ENCODE measurements at places on chromosomes 4 and X. TPM values are rescaled to one million over a fixed set of nuclear protein-coding genes. Genes with fewer than 3 reads are reported as not detected.

DNA sequence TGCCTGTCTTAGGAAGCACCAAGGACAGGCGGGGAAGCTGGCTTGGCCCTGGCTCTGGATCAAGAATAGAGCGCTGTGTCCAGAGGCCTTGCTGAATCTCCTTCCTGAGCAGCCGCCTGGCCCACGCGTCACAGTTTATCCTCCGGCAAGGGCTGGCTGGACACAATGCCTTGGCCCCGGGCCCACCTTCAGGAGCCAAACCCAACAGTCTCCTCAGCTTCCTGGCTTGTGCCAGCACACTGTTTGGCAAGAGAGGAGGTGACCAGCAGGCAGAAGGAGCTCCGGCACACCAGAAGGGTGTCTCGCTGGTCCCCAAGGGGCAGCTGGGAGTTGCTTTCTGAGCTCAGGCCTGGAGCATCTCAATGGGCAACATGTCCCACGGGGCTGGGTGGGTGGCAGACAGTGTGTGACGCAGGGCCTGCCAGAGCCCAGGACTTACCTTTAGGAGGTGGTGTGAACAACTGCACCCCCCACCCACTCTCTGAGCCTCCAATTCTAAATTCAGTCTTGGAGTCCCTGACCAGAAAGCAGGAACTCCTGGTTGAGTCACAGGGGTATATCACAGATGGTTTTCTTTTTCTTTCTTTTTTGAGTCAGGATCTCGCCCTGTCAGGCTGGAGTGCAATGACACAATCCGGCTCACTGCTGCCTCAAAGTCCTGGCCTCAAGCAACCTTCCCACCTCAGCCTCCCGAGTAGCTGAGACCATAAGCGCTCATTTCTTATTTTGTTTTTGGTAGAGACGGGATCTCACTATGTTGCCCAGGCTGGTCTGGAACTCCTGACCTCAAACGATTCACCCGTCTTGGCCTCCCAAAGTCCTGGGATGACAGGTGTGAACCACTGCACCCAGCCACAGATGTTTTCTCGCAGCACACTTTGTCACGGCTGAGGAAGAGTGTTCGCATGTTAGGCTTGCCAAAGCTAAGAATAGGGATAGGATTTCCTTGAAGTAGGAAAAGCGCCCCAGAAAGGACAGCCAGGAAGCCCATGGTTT, 361.2 kb downstream of the BCOR start:
- DNase-seq: peak; percentile 53

DNA sequence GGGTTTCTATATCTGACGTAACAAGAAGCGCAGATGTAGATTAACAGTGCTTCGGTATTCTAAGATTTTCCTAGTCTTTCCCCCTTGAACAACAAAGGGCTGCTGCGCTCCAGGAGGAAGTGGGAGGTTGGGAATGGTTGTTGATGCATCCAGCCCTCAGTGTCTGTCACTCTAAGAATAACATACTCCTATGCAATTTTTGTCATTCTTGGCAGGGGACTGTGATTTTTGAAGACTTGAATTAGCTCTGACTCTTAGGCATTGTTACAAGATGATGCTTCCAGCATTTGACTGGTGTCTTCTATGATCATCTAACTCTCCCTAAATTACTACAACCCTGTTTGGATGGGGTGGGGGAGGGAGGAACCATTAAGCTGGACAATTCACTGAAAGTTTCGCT, 394.2 kb downstream of the ARHGAP24 start:
- no peak for DNase-seq

GRCh38 chr4:122456231-122457116, at the start of gene IL2:
IL2 (minus strand) TSS chr4:122456725; CDS start chr4:122456440, 285 bp downstream.
- DNase-seq: no peak

DNA sequence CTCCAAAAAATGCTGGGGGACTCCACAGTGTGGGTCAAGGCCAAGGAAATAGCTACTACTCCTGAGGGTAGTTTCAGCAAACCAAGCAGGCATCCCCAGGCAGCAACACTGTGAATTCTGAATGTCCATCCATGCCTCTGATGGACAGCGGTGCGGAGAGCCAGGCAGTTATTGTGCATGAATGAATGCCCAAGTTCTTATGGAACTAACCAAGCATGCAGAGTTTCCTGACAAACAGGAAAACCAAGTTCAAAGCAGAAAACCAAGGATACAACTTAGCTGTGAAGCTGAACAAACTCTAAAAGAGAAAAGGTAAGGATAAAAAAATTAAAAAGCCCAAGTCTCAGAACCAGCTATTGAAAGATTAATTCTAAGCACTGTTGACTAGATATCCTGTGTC, 642.6 kb upstream of the HS3ST1 start:
- DNase-seq: no peak

- DNase-seq: no peak
Measured at GRCh38 chr4:3746701-3747580, 19.2 kb upstream of the ADRA2C start.

- no peak for DNase-seq
Measured at GRCh38 chrX:14084466-14084865, 54.8 kb upstream of the GEMIN8 start.

Gene MAGEC2
- not detected for total RNA-seq

Gene MAGEB1
- not detected for total RNA-seq

Gene OFD1
- 27.2 TPM for total RNA-seq

Gene AMTN
- total RNA-seq: not detected

Gene GAGE12E
- total RNA-seq: not detected

Gene POF1B
- total RNA-seq: 130 TPM

Gene HSFX1
- 7.9 TPM for total RNA-seq

Gene OPRPN
- not detected for total RNA-seq

All from transverse colon (tissue), 4 donors.